IMR-90 (cell line): ENCODE measurements at places on chromosomes 3 and 15. TPM values are rescaled to one million over a fixed set of nuclear protein-coding genes. Genes with fewer than 3 reads are reported as not detected.

DNA sequence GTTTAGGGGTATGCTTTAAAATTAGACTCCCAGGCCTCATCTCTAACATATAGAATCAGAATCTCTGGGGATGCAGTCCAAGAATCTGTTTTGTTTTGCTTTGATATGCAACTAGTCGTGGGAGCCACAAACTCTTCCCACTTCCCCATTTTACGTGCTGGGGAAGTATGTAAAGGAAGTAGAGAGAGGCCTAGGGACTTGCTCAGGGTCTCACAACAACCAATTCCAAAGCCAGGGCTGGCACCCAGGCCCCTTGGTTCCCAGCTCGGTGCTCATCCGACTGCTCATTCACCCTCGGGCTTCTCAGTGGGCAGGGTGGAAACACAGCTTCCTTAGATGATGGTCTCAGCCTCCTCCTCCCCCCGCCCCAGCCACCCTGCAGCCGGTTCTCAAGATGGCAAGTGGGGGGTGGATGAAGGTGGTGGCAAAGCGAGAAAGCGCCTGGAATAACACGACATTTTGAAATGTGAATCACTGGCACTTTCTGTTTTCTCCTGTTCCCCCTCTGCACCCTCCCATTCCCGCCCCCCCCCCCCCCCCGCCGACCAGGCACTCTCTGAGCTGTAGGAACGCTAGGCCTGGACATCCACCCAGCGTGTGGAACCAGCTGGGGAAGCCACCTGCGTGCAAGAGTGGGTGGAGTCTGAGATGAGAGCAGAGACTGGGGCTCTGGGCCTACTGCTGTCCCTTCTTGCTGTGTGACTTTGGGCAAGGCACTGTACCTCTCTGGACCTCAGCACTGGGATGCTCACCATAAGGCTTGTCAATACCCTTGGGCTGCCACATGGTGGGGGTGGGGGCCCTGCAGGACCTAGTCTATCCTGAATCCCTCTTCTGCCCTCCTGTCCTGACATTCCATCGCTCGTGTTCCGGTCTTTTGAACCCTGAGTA is 214.5 kb downstream of the RPLP1 start:
- DNase-seq, result no peak

DNA sequence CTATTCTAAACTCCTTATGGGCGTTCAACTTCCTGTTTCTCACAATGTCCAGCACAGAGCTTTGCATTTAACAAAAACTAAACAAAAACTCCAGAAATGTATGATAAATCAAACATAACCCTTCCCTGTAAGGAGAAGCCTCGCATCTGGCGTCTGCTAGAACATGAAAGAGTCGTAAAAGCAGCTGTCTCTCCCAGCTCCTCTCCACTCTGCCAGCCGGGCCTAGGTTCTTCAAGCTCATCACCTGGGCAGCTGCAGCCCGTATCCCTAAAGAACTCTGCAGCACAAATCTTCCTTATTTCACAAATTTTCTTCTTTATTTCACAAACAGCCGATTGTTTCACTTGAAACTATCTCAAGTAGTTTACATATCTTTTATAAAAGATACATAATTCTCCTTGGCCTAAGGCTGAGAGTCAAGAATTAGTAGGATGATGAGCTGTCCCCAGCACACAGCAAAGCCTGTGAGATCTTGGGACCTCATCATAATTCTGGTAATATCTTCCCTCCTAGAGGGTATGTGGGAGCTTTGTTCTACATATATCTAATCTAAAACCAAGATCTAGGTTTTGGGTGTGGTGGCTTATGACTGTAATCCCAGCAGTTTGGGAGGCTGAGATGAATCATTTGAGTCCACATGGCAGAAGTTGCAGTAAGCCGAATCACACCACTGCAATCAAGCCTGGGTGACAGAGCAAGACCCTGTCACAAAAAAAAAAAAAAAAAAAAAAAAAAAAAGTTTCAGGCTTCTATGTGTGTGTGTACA is 35.3 kb downstream of the ANXA2 start:
- DNase-seq, result peak; percentile 78

MAGEL2 gene
- 0.27 and 0.29 TPM in 2 replicates for polyA plus RNA-seq

- DNase-seq, result no peak
Observed at GRCh38 chr3:127634653-127635052, 5.7 kb downstream of the PODXL2 start.

GRCh38 chr15:41562244-41562643 is 3.2 kb downstream of the TYRO3 start:
- DNase-seq, result no peak

- DNase-seq, result no peak
Observed at GRCh38 chr3:180325958-180326357, 276.0 kb upstream of the TTC14 start.

DNA sequence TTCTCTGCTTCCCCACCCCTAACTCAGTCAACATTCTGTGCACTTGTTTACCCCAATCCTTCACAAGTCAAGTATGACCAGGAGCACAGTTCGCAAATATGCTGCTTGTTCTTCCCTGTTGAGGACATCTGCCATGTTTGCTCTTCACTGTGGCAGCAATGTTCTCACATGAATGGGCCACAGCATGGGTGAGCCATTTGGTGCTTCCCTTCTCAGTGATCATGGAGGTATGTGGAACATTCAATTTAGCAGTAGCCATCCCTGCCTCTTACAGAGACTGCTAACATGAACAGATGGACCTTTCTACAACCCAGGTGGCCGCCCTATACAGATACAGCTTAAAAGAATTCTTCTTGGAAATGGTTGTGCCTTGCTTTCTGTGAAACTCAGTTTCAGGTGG is 660.1 kb upstream of the SGO1 start:
- DNase-seq, result no peak

GRCh38 chr3:38137615-38138348 is 679 bp upstream of the MYD88 start:
- no peak for DNase-seq
